ENCODE measurements at places on chromosomes 5 and 9.
A peak's percentile ranks its signal among the peaks of the same experiment; 100 is the strongest.

GRCh38 chr5:107651325-107651724 is 19.4 kb downstream of the EFNA5 start:
- DNase-seq, result no peak

GRCh38 chr5:137209232-137209809 is 289.8 kb downstream of the SPOCK1 start:
- DNase-seq, result no peak

- no peak for DNase-seq
These were observed 1.4 kb downstream of the SNX18 start for GRCh38 chr5:54518818-54519508.

DNA sequence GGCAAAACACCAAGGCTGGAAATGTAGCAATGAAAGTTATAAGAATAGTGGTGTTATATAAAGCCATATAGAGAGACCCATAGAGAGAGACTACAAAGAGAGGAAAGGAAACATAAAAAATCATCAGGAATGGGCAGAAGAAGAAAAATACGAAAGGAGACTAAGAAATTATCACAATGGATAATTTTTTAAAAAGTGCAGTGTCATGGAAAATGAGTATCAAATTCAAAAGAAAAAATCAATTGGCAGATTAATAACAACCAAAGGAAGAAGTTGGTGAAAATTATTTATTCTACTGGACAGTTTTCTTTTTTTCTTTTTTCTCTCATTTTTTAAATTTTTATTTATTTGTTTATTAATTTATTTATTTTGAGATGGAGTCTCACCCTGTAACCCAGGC is 1488.4 kb upstream of the WWC1 start:
- DNase-seq, result no peak

DNA sequence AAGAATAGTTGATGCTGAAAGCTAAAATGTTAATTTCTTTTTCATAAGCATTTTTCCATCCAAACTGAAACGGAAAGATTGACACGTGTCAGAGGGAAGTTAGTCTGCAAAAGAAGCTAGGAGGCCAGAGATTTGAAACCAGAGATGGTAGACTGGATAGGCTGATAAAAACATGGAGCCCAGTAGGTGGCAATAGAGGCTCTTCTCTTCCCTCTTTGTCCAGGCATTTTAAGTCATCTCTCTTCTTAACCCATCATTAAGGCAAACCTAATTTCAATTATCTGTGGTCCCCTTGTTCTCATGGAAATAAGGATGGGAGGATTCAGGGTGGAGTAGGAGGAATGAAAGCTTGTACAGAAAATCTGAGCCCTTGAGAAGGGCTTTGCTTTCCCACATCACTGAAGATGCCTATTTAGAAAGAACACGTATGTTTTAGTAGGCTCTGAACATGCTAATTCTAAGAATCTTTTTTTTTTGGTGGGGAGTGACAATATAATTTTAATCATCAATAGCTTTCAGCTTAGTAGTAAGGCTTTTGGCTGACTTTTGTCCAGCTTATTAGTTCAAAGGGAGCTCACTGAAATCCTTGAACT is 66.6 kb downstream of the ZNF474 start:
- peak; percentile 7 for DNase-seq

DNA sequence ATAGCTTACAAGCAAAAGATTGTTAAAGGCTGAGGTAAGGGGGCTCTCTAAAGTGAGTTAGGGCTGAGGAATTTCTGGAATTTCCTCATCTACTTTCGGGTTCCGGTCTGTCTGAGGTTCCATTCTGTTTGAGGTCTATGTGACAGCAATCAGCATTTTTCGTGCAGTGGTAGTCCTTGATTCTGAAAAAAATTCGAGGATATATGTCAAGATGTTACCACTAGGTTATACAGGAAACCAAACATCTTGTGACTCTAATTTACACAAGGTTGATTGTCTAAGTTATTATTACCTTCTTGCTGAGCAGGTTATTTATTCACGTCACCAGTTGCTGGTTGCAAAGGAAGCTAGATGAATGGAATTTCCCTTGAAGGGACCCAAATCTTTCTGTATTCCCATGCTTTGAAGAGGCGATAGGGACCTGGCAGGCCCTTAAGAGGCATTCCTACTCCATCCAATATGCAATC is 35.2 kb downstream of the RLN2 start:
- DNase-seq, result no peak

DNA sequence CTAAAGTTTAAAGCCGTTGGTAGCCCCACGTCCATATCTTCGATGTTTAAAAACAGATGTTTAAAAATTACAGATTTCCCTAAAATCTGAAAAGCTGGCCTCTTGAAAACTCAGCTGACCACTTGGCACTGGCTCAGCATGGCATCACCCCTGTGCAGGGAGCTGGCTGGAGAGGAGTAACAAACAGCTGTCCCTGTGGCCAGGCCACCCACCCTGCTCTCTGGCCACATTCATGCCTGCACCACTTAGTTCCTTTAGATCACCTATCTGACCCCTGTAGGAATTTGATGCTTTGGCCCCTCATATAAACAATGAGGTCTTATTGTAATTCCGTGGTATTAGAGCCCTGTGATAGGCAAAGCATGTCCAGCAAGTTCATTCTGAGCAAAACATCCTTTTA is 107.5 kb downstream of the FRMD3 start:
- DNase-seq, result no peak

- no peak for DNase-seq
These were observed 538.5 kb upstream of the DMAC1 start for GRCh38 chr9:8337834-8338766.

DNA sequence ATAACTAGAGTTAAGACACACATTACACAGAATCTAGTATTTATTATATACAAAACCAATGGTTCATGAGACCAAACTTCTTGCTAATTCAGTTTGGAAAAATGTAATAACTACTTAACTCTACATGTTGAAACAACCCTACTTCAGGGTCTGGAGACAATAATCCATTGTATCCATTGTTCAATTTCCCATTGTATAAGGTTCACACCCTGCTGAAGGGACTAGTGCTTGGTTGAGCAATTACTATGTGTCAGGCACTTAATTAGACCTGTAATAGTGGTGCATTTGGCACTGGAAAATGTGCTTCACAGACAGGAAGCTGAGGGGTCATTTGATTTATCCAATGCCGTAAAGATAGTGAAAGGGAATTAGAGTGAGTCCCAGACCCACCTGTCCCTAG is 114.3 kb upstream of the PAPPA start:
- no peak for DNase-seq

DNA sequence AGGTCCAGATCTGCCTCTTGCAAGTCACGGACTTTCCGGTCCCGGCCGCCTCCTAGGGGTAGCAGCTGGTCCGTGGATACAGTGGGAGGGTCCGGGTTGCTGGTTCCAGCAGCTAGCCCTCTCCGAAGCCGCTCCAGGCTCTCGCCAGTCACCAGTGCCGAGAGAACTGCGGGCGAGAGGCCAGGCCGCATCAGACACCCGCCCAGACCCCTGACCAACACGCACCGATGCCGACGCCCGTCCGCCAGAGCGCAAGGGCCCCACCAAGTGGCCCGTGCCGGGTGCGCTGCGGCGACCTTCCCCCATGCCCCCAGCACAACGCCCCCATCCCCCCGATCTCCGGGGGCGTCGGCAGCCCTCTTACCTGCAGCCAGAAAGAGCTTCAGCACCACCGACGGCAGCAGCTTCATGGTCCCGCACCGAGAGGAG is 470 bp downstream of the HBEGF start:
- peak; percentile 34 for DNase-seq

GRCh38 chr5:67842806-67843205 is 372.8 kb upstream of the PIK3R1 start:
- no peak for DNase-seq

GRCh38 chr9:97501972-97502221 is 431 bp downstream of the TMOD1 start:
- no peak for DNase-seq

GRCh38 chr5:112036206-112036605 is 279.2 kb upstream of the NREP start:
- no peak for DNase-seq

DNA sequence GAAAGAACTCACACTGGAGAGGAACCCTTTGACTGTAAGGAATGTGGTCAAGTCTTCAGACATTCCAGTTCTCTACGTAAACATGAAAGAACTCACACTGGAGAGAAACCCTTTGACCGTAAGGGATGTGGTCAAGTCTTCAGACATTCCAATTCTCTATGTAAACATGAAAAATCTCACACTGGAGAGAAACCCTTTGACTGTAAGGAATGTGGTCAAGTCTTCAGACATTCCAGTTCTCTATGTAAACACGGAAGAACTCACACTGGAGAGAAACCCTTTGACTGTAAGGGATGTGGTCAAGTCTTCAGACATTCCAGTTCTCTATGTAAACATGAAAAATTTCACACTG is 32.6 kb downstream of the MAPK9 start:
- no peak for DNase-seq

DNA sequence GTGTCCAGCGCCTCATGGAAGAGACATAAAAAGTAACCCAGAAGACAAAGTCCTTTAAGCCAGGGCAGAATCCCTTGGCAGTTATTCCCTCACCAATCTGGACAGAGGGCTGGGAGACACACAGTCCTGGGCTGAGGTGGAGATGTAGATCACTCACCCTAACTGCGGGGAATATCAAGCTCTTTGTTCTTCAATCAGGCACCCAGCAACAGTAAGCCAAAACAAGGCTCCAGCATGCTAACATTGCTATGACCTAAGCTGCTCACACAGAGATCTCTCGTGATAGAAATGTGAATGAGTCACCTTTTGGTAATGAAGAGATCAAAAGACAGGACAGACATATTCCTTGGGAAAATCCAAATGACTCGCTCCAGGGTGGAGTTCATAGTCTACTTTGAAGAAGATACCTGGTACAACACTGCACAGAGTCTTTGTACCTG is 101.3 kb downstream of the FBN2 start:
- DNase-seq, result peak; percentile 62

DNA sequence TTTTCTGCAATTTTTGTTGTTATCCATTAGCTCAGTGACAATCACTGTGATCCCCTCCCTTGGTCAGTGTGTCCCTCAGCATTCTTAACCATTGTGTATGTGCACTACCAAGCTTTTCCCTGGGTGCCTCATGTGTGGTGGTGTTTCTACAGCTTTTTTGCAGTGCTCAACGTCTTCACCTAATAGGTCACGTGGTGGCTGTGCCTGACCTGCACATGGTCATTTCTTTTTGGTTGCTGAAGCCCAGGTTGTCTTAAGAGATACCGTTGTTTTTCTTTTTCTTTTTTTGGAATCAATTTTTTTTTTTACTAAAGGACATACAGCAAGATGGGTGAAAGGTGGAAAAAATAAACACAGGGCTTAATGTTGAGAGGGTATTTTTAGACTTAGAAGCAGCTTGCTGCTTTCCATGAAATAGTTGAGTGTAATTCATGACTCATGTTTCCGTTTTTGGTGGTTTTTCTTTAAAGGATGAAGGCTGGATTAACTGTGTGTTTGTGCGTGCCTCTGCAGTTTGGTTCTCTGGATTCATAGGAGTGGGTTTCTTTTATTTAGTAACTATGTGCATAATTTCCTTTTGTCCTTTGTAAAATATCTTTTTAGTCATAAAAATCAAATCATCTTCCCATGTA is 22.2 kb downstream of the SH3GL2 start:
- DNase-seq, result no peak

- no peak for DNase-seq
These were observed 6.7 kb downstream of the KIF2A start for GRCh38 chr5:62312674-62313073.

GRCh38 chr5:133220851-133221674 is 169.2 kb downstream of the HSPA4 start:
- DNase-seq, result no peak

GRCh38 chr9:134032456-134033222 is 7.4 kb downstream of the BRD3OS start:
- no peak for DNase-seq

DNA sequence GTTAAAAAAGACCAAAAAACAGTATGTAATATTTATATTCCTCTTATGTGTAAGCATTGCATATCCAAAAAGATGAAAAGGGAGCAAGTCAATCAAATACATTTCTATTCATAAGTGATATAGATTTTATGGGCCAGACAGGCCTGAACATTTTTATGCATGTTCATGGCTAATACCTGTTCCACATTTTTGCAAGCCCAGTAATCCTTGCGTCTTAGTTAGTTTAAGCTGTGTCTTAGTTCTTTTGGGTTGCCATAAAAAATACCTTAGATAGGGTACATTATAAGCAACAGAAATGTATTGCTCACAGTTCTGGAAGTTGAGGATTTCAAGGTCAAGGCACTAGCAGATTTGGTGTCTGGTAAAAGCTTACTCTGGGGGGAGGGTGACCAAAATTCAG is 342.1 kb downstream of the TAF11L14 start:
- no peak for DNase-seq

DNA sequence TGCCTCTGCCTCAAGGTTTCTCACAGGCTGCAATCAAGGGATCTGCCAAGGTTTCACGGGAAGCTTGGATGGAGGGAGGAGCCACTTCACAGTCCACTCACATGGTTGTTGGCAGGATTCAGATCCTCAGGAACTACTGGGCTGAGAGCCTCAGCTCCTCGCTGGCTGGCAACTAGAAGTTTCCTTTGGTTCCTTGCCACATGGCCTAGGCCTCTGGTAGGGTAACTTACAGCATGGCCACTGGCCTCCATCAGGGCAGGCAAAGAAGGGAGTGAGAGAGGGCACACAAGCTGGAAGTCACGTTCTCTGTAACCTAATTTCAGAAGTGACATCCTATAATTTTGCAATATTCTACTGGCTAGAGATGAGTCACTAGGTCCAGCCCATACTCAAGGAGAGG is 32.2 kb downstream of the SPOCK1 start:
- DNase-seq, result no peak

DNA sequence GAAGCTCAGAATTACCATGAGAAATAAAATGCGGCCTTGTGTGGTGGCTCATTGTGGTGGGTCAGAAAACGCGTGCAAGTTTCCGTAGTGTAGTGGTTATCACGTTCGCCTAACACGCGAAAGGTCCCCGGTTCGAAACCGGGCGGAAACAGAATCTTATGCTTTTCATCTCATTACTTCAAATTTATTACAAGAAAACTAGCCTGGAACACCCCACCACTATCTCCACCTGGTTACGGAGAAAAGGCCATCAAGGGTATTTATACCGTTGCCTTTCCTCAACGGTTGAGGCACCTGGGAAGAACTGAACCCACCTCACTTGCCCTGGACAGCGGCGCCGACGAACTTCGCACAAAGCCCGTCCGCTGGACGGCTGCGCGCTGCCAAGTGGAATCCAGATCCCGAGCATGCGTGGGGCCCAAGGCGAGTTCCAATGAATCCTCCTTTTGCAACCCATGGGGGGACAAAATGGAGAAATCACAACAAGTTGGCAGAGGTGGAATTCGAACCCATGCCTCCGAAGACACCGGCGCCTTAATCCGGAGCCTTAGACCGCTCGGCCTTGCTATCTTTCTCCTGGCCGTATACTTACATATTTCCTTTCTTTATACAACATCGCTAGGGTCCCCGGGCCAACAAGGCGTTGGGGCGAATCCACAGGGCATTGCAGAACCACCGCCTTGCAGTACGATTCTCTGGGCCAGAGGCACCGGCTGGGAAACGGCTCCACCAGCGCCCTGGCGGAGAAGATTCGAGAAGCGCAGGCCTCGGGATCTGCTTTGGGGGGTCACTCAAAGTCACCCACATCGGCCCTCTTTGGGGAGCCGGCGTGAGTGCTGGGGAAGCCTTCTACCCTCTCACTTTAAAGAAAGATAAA is 16.9 kb downstream of the OR2V2 start:
- no peak for DNase-seq

Data from amniotic stem cell (primary cell).